ENCODE measurements at places on chromosomes 6 and 20.

DNA sequence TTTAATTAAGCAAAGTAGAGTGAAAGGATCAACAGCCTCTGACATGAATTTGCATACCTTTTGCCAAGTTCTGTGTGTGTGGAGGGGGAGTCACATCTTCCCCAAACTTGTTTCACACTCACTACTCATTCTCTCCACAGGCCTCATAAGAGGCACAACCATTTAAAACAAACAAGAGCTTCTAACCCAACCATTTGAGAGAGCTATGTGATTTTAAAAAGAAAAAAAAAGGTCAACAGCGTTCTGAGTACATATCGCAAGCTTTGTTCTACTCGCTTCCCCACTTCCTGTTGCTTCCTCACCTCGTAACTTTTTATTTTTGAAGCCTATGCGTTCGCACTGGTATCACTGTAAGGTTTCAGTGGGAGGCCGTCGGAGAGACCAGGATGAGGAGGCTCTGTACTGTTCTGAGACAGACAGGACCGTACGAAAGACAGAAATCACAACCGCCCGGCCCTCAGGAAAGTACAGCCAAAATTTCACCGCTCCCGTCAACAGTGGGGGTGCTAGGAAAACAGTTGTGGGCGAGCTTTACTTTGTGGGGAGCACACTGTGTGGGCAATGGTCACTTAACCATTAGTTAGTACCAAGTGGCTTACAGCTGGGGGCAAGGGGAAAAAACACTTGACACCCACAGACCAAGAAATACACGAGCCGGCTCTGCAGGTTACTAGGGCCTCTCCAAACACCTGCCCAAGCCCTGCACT lies 61.3 kb downstream of the TRERF1 start:
- no peak for DNase-seq

GRCh38 chr20:7113577-7114466 lies 346.3 kb downstream of the BMP2 start:
- DNase-seq, result no peak

GRCh38 chr20:20856306-20856705 lies 143.9 kb upstream of the RALGAPA2 start:
- no peak for DNase-seq

DNA sequence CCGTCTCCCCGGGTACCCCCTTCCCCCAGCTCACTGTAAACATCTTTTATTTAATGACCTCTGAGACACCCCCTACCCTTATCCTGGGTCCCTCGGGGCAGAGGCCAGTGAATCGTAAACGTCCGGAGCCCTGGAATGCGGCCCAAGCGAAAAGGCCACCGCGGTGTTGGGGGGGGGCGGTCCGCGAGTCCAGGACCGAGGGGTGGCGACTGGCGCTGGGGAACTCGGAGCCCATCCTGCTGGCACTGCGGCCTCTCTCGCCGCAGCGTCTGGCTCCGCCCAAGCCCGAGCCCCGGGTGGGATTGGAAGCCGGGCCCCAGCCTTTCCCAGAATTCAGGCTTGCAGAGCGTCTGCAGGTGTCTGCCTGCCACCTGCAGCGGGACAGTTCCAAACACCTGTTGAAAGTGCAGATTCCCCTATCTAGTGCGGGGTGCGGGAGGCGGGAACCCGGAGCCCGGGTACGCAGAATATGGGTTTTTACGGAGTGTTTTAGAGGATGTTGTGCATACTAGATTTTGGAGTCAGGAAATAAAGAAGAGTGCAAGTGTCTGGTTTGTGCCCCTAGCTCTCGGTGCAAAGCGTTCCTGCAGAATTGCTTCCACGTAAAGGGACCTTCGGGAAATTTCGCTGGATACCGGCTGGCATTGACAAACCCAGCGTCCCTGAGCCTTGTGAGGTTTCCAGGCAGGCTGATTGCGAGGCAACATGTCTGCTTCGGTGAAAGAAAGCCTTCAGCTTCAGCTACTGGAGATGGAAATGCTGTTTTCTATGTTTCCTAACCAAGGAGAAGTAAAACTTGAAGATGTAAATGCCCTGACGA lies 800 bp downstream of the RWDD2A start:
- no peak for DNase-seq

DNA sequence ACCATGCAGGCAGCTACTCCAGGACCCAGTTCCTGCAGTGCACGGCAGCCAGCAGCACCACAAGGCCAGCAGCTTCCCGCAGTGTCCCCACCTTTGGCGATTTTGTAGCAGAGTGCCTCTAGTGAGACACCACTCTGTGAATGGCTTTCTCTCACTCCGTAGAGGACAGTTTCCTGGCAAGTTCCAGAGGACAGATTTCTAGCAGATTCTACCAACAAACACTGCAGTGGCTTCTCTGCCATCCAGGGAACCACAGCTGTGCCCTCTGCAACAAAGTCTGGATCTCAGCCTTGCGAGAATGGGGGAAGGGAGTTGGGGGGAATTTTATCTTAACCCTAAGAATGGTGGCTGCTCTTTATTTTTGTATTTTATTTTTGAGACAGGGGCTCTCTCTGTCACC lies 28.7 kb downstream of the SNHG17 start:
- no peak for DNase-seq

GRCh38 chr6:123806561-123806960 lies 2.9 kb downstream of the NKAIN2 start:
- DNase-seq, result no peak

- DNase-seq, result no peak
Measured at GRCh38 chr6:1267057-1267732, 44.7 kb upstream of the FOXQ1 start.

DNA sequence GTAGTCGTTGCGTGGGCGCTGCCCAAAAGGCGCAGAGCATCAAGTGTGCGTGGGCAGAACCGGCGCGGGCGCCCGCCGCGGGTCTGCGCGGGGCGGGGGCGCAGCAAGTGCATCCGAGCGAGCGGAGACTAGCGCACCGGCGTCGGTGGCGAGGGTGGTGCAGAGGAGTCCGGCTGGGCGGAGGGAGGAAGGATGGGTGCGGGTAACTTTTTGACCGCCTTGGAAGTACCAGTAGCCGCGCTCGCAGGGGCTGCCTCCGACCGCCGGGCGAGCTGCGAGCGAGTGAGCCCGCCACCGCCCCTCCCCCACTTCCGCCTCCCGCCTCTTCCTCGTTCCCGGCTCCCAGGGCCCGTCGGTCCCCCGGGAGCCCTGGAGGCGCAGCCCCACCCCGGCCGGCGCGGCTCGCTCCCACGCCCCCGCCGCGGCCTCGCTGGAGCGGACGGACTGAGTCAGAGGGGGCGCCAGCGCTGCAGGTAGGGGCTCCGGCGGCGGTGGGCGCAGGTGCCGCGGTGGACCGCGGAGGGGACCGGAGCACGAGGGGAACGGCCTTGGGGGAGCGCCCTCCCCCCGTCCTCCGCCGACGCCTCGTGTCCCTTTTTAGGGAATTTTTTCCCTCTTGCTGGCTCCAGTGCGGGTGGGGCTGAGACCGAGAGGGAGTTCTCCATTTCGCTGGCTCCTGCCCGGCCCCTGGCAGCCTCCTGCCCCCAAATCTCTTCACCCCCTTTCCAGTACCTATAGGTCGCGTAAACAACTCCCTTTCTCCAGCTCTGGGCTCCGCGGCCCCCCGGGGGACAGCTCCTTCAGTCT lies 1.6 kb upstream of the DBNDD2 start:
- DNase-seq, result peak; percentile 68

DNA sequence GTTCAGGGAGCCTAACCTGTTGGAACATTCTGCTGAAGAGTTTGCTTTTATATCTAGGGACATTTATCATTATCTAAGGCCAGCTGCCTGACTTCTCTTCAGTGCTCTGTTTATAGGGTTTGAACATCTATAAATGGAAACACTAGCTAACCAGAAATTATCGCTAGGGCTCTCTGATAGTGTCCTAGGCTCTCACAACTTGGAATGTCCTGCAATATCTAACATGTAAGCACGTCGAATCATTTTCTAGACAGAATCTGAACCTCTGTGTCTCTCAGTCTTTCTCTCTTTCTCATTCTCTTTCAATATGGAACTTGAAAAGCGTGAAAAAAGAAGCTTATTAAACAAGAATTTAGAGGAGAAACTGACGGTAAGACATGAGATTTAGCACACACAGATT lies 92.5 kb upstream of the MLIP start:
- DNase-seq, result no peak

DNA sequence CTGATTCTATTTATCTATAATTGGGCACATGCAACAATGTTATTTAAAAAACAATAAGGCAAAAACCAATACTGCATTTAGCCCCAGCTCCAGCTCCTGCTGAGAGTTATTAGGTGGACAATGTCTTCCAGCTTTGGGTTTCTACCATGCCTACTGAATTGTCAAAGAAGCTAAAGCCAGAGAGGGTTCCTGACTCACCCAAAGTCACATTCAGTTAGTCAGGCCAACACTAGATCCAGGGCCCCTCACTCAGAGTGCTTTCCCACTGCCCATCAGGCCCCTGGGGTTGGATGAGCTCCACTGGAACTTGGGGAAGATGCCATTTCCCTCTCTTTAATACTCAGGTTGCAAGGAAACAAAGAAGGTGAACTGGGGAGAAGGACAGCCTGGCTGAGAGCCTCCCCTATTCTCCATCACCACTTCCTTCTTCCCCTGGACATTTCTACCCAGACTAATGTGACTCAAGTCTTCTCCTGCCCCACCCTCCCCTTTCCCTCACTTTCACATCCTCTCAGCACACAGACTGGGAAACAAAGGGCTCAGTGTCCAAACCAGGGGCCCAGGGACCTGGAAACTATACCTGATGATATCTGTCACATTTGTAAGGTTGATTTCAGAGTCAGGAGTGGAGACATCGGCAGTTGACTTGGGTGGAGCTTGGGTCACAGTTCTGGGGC lies 6.0 kb downstream of the TREM1 start:
- no peak for DNase-seq

- no peak for DNase-seq
Measured at GRCh38 chr6:134093007-134093573, 40.7 kb upstream of the SLC2A12 start.

DNA sequence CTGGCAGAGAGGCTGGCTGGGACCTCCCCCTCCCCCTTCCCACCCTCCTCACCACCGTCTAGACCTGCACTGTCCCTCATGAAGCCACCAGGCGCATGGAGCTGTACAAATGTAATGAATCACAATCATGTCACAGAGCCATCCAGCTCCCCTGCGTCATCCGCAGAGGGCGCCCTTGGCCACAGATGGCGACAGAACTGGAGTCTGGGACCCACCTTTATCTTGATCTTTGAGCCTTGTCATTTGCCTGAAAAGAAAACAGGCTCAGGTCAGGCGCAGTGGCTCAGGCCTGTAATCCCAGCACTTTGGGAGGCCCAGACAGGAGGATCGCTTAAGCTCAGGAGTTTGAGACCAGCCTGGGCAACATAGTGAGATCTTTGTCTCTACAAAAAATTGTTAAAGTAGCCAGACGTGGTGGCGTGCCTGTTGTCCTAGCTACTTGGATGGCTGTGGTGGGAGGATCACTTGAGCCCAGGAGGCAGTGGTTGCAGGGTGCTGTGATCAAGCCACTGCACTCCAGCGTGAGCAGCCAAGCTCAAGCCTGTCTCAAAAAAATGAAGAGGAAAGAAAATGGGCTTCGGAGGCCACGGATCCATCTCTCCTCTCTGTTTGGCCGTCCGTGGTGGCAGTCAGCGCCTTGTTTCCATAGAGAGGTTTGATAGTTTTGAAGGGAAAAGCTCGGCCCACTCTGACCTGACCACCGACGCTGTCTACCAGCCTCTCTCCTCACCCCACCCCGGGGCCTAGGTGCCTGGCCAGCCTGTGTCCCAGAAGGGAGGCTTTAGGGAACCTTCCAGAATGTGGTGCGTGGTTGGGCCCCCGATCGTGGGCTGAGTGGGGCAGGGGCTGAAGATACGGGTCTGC lies 6.2 kb downstream of the COL9A3 start:
- no peak for DNase-seq

- peak; percentile 71 for DNase-seq
Measured at GRCh38 chr6:53347921-53348370, 804 bp downstream of the ELOVL5 start.

DNA sequence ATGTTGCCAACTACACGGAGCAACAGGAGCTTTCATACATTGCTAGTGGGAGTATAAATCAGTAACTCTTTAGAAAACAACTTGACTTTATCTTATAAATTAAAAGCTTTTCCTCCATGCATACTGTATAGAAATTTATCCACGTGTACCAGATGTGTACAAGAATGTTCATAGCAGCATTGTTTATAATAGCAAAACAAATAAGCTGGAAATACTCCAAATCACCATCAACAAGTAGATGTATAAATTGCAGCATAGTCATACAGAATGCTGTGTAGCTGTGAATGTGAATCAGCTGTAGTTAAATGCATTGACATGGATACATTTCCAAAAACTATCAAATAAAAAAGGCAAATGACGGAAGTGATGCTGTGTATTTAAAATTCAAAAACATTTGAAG lies 6.0 kb downstream of the PSMF1 start:
- no peak for DNase-seq

DNA sequence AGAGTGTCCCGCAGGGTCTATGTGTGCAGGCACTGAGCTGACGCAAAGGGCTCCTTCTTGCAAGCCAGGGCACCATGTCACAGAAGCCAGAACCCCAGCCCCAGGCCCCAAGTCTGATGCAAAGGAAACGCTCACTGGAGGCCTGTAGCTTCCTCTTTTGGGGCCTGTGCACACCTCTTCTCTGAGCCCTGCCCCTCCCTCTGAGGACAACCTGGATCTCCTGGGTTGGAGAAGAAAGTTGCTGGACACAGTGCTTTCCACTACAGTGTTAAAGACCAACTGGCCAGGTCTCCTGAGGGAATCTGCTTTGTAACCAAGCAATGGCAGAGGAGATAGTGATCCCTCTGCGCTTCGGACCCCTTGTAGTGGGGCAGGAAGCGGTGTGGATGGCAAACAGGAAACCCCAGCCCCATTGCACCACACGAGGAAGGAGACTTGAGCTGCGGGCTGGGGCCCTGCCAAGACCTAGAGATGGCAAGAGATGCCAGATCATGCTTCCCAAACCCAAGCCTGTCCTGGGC lies 90.0 kb downstream of the PRND start:
- DNase-seq, result peak; percentile 77

DNA sequence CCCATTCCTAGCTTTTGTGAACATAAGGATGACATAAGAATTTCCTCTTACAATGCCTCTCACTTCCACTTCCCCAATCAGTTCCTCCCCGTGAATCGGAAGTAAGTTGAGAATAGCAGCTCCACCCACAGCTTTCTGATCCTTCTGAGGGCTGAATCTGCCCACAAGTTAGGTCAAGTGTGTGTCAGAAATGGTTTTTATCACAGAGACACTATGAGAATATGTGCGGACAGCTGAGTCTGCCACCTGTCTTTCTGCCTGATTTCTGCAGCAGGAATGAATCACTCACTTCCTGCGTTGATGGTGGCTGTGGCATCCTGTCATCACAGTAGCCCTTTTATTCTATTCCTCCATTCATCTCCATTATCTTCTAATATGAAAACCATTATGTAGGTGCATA lies 70.2 kb downstream of the RIN2 start:
- DNase-seq, result no peak

DNA sequence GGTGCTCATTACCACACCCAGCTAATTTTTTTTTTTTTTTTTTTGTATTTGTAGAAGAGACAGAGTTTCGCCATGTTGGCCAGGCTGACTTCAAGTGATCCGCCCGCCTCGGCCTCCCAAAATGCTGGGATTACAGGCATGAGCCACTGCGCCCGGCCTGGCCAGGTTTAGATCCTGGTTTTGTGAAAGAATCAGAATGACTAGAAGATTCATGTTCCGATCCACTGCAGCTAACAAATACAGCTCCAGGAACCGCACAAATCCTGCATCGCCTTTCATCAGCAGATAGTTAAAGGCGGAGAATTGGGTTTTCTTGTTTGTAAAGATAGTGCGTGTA lies 151.2 kb upstream of the AKAP12 start:
- DNase-seq, result no peak

GRCh38 chr6:130298258-130298657 lies 67.6 kb upstream of the TMEM200A start:
- DNase-seq, result no peak

Data from right atrium auricular region (tissue), 2 donors.